ENCODE measurements at places on chromosomes 7 and 10.
A peak's percentile ranks its signal among the peaks of the same experiment; 100 is the strongest.

- no peak for DNase-seq
These were observed 29.5 kb downstream of the BAG3 start for GRCh38 chr10:119680650-119681081.

DNA sequence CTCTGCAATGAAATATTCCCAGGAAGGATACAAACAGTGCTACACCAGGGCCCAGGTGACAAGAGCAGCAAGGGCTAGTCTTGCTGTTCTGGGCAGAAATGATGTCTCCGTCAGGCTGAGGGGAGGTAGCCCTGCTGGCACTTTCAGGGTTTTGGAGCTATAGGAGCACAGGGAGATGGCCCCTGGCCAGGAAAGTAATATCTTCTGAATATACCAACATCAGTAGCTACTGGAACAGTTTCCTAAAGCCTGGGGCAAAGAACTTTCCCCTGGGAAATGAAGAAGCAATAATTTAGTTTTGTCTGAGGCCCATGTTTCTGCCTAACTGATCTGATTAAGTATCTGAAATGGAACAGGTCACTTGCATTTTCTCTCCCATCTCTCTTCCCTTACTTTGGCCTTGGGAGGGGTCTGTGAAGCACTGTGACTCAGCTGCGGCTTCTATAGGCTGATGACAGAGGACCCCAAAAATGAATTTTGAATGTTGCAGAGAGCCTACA is 489.1 kb upstream of the PODXL start:
- DNase-seq, result no peak

- no peak for DNase-seq
These were observed 109.6 kb downstream of the ELAPOR2 start for GRCh38 chr7:86949779-86950260.

GRCh38 chr10:30928742-30929141 is 102.9 kb downstream of the ZNF438 start:
- DNase-seq, result no peak

DNA sequence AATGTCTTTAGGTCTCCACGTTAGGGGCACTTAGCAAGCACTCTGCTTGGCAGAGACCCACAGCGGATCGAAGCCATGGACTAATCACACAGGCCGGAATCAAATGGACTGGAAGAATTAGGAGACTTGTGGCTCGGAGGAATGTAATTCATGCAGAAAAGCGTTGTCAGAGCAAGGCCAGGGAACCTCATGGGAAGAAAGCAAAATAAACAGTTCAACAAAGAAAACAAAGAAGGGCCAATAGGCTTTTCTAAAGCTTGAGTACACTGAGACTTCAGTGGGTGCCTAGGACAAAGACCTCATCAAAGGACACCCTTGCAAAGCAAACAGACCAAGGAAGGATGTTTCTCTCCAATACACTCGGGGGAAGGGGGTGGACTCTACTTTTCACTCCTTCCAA is 171.1 kb downstream of the GLI3 start:
- DNase-seq, result no peak

DNA sequence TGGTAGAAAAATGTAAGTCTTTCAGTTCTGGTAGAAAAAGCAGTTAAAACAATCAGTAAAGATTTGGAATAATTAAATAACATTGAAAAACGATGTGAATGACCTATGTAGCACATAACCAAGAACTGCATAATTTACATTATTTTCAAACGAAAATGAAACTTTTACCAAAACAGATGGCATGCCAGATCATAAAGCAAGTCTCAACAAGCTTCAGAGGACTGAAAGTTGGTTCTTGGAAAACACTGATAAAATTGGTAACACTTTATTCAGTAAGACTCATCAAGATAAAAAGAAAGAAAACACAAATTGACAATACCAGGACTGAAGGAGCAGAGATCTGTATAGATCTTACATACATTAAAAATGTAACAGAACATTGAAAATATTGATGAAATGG is 92.8 kb downstream of the VIPR2 start:
- no peak for DNase-seq

DNA sequence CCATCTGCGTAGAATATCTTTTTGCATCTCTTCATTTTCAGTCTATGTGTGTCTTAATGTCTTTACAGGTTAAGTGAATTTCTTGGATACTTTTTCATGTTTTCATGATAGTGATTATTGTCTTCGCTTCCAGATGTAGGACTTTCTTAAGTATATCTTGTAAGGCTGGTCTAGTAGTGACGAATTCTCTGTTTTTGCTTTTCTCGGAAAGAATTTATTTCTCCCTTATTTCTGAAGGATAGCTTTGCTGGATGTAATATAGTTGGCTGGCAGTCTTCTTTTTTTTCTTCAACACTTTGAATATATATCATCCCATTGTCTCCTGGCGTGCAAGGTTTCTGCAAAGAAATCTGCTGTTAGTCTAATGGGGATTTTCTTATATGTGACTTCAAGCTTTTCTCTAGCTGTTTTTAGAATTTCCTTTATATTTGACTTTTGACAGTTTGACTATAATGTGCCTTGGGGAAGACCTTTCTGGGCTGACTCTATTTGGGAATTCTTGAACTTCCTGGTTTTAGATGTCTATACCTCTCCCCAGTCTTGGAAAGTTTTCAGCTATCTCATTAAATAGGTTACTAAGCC is 14.3 kb downstream of the GTPBP4 start:
- no peak for DNase-seq

DNA sequence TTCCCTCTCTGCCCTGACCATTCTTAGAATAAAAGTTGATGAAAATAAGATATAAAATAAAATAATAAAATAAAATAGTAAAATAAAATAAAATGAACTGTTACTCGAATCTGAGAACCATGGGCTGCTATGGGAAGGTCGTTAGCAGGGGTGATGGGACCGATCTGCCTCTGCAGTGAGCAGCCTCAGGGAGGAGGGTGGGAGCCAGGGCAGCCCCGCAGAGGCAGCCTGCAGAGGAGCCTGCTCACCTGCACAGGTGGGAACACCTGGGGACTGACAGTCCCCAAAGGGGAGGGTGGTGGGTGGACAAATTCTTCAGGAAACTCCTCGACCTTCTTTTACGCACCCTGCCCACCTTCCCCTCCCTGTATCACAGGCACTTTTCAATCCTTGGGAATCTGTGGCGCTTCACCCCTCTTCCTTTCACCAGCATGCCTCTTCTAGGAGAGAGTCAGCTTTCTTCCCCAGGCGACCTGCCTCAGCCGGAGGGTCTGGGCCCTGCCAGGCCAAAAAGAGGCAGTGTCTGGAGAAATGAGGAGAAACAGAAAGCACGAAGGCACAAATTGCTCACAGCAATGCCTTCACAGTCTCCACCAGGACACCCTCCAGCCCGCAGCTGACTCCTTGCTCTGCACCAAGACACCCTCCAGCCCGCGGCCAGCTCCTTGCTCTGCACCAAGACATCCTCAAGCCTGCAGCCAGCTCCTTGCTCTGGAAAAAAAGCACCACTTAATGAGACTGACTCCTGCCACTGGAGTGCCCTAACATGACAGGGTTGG is 368.4 kb upstream of the SHH start:
- DNase-seq, result no peak

DNA sequence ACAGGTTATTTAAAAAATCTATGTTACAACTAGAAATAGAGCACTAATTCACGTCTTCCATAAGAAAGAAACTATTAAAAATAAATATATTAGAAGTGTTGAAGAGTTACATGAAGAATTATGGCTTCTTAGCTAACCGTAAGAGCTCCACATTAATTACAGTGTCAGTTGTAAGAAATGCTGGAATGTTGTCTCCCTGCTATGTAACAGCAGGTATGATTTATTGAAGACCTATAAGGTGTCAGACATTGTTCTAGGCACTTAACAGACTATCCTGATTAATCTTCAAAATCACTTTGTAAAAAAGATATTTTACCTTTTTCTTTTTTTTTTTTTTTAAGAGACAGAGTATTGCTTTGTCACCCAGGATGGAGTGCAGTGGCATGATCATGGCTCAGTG is 75.8 kb upstream of the NEBL start:
- DNase-seq, result no peak

DNA sequence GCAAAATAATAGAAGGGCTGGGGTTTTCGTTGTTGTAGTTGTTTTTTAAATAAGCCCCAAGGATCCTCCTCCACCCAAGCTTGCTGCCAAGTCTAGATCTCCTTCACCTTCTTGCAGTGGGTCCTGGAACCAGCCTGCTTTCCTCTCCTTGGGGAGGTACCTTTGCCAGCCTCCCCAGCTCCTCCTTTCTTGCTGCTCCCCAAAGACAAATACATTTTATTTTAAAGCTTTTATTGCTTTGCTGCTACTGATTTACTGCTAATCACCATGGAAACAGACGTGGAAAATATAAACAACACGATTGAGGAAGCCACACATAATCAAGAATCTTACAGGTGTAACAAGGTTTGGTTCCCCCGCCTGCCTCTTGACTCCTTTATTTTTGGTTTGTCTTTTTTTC is 17.4 kb upstream of the SLF2 start:
- no peak for DNase-seq

DNA sequence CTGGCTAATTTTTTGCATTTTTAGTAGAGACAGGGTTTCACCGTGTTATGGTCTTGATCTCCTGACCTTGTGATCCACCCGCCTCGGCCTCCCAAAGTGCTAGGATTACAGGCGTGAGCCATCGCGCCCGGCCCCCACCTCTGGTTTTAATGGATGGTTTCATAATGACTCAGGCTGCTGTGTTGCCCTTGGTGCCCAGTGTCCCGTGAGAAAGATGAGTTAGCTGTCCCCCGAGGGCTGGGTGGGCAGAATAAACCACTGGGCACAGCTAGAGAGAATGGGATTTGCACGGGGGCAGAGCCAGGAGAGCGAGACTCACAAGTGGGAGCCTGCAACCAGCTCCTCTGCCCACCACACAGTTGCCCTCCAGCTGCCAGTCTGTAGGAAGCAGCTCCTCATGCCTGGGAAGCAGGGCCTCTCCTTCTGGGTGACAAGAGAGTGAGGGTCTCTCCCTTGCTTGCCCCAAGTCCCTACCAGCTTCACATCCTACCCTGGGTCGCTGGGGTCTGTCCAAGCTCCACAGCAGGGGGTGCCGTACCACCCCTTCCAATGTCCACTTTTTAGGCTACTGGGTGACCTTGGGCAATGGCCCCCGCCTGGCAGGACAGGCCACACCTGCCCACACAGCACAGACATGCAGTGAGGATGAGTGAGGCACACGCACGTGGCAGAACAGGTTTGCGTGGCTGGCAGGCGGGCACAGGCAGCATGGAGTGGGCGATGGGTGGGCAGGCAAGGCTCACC is 16.1 kb upstream of the NDST2 start:
- no peak for DNase-seq

- no peak for DNase-seq
These were observed 195.3 kb upstream of the AHR start for GRCh38 chr7:17103170-17103569.

- no peak for DNase-seq
These were observed 28.1 kb upstream of the KIF5B start for GRCh38 chr10:32084185-32084851.

GRCh38 chr7:4960363-4960762 is 1.4 kb upstream of the MMD2 start:
- DNase-seq, result no peak

DNA sequence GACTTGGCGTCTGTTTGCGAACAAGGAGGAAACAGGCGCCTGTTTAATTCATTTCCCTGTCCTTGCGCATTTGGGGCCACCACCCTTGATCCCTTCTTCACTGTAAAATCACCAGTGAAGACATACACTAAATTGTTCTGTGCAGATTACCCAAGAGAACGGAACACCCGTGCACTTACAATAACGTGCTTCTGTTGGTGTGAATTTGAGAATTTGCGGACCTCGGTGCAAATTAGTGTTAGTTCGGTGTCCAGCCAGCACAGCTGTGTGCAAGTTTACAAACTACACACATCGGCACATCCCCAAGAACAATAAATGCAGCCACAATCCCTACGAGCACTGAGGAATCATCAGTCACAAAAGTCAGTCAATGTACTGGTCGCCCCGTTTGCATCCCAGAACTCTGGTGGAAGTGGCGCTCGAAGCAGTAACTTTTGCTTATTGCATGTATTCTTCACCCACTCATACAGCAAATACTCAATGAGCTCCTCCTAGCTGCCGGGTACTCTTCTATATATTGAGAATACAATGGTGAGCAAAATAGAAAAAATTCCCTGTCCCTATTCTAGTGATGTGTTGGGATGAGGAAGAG is 786 bp upstream of the CNOT4 start:
- DNase-seq, result no peak

DNA sequence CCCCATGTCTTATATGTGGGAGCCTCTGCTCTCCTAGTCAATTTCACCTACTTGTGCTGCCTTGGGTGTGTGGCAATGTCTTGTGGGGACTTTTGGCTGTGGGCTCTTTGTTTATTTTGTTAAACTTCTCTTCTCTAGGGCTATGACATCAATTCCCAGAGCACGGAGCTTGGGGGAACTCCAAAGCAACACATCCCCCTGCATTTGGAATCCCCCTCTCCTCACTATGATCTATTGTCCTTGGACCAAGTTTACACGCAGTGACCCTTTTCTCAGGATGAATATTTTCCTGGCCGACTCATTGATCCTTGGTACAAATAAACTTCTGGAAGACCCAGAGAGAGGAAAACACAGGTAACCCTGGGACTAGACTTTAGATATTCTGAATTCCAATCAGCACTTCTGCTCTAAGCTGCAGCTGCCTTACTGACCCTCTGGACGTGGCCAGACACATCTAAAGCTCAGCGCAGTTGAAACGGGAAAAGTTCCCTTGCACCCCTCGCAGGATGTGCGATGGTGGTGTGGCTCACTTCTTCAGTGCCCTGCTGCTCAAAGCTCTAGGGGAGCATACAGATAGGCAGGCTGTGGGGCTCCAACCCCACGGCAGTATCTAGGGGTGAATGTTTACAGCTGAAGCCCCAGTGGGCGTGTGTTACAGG is 110.8 kb downstream of the TMEM178B start:
- DNase-seq, result no peak

DNA sequence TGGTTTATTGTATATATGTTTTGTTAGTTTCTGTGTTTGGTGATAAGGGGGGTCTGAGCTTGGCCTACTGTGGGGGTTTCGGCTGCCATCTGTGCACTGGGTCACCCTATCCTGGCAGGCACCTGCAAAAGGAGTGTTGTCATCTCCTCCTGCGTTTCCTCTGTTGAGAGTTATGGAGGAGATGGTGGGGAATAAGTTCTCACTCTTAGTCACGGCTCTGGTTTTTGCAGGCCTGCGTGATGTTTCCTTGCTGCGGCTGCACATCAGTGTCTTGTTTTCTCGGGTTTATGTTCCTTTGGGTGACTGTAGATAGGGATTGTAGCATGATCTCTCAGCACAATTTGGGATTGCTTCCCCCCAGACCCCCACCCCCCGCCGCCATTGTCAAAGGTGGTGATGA is 36.8 kb downstream of the CCM2 start:
- peak; percentile 35 for DNase-seq

DNA sequence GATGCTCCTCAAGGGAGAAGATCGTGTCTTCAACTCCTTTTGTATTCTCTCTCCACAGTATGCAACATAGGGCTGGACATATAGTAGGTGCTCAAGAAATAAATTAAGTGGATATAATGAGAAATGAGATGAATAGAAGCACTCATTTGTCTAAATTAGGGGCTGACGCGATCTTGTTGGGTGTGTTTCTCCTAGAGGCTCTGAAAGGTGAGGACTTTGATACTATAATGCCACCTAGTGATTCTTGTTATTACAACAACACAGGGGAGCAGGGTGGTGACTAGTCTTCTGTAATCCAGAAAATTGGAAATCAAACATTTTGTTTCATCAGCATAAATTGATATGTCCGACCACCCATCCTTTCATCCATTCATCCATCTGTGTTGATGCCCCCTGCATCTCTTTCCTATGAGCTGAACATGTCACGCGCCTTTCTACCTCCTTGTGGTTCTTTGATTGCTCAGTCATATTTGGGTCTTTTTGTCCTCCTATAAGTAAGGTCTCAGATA is 3.5 kb upstream of the CFAP58 start:
- DNase-seq, result no peak

GRCh38 chr7:94907811-94908322 is 473 bp downstream of the PPP1R9A start:
- no peak for DNase-seq
